GDM1 (cell line): ENCODE measurements at places on chromosomes 1 and 21.

DNA sequence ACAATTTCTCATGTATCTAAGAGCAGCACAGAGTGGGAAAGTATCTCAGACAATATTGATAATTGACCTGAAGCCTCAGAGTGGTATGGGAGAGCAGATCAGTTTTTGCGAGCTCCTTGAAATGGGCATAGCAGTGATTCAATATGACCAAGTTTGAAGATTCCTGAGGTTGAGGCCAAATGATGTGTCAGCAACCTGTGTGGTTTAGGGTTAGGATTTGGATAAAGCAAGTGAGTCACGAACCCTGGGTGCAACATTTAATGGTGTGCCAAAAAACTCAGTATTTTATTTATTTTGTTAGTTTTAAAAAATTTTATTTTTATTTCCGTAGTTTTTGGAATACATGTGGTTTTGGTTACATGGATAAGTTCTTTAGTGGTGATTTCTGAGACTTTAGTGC lies 92.5 kb upstream of the C21orf91 start:
- DNase-seq, result no peak

DNA sequence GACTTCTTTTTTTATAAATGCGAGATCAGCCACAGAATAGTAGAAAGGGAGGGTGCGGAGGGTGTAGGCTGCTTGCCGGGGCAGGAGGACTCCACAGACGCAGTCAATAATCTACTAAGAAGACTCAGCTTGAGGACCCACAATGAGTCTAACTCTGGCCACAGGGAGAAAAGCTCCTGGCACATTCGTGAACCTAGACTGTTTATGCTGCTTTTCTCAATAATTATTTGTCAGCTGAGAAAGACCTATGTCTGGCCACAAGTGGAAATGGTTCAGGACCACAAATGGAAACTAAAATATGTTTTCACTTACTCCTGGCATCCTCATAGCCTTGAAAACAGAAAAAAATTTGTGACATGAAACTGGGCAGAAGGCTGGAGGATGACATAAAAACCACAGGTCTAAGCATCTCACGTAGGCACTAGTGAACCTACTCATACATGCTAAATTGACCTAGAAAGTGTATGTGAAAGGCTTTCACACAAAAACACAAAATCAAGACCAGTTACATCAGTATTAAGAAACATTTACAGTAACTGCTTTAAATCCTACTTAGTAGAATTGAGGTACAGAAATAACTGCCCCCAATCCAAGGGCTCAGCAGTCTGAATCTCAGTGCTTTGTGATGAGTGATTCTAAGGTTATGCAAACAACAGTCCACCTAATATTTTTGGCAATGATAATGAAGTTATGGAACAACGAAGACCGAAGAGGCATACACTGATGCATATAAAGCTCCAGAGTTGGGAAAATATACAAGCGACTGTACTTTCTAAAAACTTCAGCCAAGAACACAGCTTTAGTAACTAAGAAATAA lies 159.5 kb downstream of the SLC45A1 start:
- DNase-seq, result no peak

DNA sequence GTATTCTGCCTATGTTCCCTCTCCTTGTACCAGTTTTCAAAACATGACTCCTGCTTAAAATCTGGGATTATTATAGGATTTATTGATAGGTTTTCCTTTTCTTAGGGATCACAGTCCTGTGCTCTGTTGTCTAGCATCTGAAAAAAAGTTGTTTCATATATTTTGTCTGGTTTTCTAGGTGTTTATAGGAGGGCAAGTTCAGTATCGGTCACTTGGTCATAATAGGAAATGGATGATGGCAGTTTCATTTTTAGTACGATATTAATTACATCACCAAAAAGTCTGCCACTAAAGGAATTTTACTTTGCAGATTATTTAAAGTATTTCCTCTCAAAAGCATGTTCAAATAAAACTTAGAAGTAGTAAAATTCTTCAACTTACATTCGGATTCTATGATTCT lies 94.4 kb downstream of the RASAL2 start:
- no peak for DNase-seq

GRCh38 chr1:85421179-85421578 lies 43.8 kb downstream of the DDAH1 start:
- DNase-seq, result no peak

DNA sequence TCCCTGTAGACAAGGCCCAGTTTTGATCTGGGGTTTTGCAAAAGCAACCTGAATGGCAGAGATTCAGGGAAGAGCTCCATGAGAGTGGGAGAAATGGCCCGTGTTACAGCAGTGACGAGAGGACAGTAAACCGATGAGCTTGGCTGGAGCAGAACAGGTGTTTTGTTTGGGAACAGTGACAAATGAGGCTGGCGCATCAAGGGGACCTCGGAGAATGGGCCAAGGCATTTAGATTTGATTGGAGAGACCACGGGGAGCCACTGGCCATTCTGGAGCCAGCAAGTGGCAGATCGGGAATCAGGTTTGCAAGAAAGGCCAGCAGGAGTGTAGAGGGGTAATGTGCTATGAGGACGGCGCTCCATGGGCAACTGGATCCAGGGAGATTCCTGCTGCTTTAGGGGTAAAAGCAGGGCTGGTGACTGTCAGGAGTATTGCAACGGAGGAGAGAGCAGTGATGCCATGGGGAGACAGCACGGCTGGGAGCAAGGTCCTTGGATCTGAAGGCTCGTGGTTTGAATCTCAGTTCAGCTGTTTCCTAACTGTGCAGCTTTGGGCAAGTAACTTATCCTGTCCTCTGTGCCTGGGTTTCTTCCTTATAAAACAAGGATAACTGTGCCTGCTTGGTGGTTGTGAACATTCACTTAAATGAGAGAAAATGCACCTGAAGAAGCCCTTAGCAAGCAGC lies 9.9 kb upstream of the KLHDC7A start:
- DNase-seq, result no peak

- DNase-seq, result no peak
Measured at GRCh38 chr1:201269281-201269680, 14.0 kb upstream of the PKP1 start.
